ENCODE measurements at places on chromosomes 4 and X. TPM values are rescaled to one million over a fixed set of nuclear protein-coding genes. Genes with fewer than 3 reads are reported as not detected.

Gene DIPK2B
- 9.1 TPM for total RNA-seq

Gene GLRA2
- total RNA-seq: not detected

Gene TMEM144
- 6.4 TPM for total RNA-seq

Gene ARR3
- total RNA-seq: not detected

Measured in endothelial cell of coronary artery (primary cell).